Activated naive CD4-positive, alpha-beta T cell treated with anti-CD3 and anti-CD28 coated beads for 36 hours (primary cell): ENCODE measurements at places on chromosomes 16 and 17. TPM values are rescaled to one million over a fixed set of nuclear protein-coding genes. Genes with fewer than 3 reads are reported as not detected.
A peak's percentile ranks its signal among the peaks of the same experiment; 100 is the strongest.

DNA sequence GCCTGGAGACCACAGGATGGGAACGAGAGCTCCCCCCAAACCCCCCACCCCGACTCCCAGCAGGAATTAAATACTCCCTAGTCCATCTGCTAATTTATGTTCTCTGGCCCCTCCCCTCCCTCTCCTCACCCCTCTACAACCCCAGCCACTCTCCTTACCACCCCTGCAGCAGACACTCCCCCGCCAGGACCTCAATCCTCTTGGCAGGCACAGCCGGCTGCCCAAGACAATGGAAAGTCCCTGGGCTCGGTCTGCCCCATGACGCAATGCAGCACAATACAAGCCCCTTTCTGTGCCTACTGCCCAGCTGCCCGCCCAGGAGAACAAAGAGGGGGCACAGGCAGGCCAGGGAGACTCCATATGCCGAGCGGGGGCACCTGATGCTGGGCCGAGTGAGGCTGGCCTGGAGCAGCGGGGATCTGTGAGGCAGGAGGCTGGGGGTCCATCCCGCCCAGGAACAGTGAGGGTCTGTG is 30.3 kb upstream of the CDC42EP4 start:
- DNase-seq, result no peak

DNA sequence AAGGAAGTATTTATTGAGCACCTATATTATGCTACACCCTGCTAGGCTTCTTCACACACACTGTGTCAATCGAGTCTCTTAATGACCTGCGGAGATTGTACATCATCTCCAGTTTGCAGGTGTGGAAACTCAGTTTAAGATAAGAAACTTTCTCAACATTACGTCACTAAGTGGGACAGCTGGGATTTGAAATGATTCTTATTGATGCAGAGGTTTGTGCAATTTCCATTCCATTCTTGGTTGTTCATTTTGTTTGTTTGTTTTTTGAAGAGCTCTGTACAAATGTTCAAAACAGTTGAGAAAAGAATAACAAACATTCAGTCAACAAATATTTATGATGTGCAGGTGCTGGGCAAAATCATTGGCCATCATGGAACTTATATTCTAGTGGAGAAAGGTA is 84.8 kb downstream of the MAP2K6 start:
- no peak for DNase-seq

DNA sequence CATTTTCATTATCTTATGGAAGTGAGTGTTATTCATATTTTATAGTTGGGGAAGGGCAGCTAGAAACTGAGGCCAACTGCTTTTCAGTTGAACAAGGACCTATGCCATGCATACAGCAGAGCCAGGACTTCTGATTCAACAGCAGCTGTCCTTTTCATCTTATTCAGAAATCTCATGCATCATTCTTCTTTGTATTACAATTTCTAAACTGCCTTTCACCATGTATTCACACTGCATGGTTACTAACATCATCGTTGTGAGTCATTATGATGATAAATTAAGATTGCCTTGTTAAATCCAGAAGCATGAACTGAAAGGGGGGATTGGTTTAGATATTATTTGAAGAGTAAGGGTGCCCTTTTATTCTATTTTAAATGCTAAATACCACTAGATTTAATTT is 1470.1 kb upstream of the GOT2 start:
- DNase-seq, result no peak

- DNase-seq, result peak; percentile 73
These were observed 141.0 kb upstream of the CIBAR2 start for GRCh38 chr16:85253084-85253941.

DNA sequence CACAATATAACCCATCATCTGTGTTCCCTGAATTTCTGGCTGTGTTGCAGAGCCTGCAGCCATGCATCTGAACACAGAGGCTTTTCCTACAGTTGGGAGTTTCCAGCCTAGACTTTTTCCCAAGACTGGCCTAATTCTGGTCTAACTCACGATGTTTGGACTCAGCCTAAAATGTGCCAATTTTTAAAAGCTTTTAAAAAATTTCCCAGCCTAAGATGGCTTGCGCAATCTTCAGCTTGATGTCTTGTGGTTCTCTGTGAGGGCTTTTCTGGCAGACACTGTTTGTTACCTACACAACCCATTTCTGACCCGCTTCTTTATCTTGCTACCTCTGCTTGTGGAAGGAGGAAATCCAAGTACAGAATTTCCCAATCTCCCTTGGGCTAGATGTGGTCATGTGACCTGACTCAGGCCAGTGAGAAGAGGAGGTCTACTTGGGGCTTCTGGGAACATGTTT is 72.7 kb upstream of the GAS7 start:
- DNase-seq, result no peak

- DNase-seq, result no peak
These were observed 53.0 kb downstream of the TUBD1 start for GRCh38 chr17:59839651-59840328.

- no peak for DNase-seq
These were observed 36.4 kb upstream of the CES5A start for GRCh38 chr16:55911616-55912015.

Gene PLD6
- 5.4 TPM for total RNA-seq

Gene CYB5D1
- total RNA-seq, result 6.1 TPM
